ENCODE measurements at places on chromosomes 3 and 15.

DNA sequence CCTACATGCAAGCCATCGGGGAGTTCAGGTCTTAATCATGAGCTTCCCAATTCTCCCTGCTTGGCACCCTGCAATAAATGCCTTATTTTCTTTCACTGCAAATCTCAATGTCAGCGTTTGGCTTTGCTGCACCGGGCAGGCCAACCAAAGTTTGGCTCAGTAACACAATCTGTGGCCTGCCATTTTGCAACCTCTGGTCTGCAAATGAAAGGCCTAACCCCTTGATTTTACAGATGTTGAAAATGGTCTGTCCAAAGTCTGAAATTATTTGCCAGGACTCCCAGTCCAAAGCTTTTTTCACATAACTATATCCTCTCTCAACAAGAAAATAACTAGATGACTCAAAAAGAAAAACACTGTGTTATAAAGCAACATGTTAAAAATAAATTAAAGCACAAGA is 34.0 kb upstream of the LEKR1 start:
- DNase-seq, result no peak

GRCh38 chr15:31021067-31021665 is 29.7 kb upstream of the MTMR10 start:
- no peak for DNase-seq

- no peak for DNase-seq
These were observed 66.7 kb upstream of the OCA2 start for GRCh38 chr15:28165791-28166190.

- no peak for DNase-seq
These were observed 14.6 kb upstream of the SNRPA1 start for GRCh38 chr15:101309436-101310160.

- DNase-seq, result no peak
These were observed 13.6 kb upstream of the CADPS start for GRCh38 chr3:62888778-62889177.

All from GM06990 (cell line).